ENCODE measurements at places on chromosomes 1 and 21.

- DNase-seq: no peak
These were observed 39.6 kb downstream of the SDC3 start for GRCh38 chr1:30868833-30869435.

- no peak for DNase-seq
These were observed 22.7 kb downstream of the SLC35D1 start for GRCh38 chr1:67031121-67031858.

DNA sequence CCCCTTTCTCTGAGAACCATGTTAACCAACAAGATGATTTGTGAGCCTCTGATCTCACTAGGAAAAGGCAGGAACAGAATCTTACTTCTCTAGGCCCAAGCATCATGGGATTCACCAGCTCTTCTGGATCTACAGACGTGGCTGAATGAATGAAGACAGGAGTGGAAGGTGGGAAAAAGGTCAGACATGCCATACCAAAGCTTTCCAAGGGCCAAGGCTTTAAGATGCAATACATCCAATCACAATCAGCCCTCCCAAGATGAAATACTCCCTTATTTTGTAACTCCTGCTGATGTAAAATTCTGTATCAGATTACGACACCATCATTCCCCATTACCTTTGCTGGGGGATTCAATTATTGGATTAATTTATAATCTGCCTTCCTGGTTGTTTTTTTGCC lies 80.9 kb downstream of the SSBP3 start:
- DNase-seq: no peak

DNA sequence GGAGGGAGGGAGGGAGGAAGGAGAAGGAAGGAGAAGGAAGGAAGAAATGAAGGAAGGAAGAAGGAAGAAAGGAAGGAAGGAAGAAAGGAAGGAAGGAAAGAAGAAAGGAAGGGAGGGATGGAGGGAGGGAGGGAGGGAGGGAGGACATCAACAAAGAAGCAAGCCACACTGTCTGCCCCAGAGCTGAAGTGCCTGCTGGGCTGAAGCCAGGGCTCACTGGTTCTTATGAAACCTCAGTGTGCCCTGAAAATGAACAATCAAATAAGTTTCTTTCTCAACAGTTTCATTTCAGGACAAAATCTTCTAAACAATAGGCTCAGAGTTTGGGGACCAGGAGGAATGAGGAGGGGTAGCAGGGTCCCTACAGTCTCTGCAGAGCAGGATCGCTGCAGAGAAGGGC lies 21.1 kb downstream of the ARHGEF19 start:
- no peak for DNase-seq

DNA sequence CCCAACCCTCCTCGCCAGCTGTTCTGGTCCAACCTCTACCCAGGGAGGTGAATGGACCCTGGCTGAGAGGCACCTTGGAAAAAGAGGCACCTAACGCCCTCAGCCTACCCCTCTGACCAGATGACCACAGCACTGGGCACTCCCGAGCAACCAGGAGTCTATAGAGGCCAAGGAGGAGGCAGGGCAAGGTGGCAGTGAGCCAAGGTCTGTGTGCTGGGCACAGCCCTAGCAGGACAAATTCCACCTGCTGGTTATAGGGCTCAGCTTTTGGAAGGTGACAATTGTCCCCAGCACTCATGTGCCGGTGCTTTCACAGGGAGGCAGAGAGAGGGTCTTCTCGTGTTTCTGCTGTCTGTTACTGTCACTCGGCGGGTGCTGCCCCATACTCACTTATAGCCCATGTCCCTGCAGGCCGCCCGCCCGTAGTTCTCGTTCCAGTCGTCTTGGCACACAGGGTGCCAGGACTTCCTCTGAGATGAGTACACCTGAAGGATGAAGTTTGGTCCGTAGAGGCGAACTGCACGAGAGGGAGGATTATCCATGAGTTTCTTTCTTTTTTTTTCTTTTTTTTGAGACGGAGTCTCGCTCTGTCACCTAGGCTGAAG lies 27.8 kb downstream of the TMPRSS2 start:
- no peak for DNase-seq

DNA sequence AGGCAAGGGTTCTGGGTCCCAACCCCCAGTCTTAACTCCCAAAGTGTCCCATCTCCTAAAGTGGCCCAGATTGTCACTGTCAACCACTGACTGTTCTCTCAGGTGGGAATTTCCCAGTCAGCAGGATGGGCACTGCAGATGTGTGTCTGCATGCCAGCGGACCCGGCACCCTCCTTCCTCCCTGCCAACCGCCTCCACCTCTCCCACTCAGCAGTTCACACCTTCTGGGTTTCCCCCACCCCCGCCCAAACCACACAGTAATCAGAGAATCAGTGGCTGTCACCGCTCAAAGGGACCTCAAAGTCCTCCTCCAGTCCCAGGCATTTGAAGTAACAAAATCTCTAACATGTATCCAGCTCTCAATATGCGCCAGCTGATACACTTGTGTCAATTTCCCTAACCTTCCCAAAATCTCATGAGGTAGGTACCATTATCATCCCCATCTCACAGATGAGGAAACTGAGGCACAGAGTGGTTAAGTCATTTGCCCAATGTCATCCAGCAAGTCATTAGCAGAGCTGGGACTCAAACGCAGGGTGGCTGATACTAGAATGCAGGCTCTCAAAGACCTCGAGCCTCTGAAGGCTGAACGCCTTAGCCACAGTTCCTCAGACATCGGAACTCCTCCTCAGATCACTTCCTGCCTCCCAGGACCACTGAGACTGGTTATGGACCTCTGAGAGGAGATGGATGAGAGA lies 4.8 kb downstream of the RUNX3 start:
- no peak for DNase-seq

GRCh38 chr1:185348985-185349384 lies 31.9 kb upstream of the IVNS1ABP start:
- no peak for DNase-seq

GRCh38 chr1:35285771-35286606 lies 17.5 kb downstream of the ZMYM4 start:
- no peak for DNase-seq

DNA sequence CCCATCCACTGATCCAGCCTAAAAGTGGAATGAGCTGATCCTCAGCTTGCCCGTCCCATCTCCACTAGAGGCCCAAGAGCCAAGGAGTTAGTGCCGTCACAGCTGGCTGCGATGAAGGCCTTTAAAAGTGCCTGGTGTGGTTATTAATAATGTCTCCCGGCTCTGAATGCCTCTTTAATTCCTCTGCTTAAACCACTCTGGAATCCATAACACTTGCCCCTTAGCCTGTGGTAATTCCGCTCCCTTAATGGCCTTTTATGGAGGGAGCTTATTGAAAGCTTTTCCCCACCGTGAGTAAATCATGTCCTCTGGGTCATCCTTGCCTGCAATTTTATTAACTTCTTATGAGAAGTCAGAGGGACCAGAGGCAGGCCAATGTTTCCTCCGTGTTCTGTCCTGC lies 55.4 kb downstream of the UBIAD1 start:
- DNase-seq: no peak

GRCh38 chr1:91137173-91137852 lies 115.5 kb upstream of the ZNF644 start:
- DNase-seq: no peak

- no peak for DNase-seq
These were observed 17.6 kb upstream of the CBR3 start for GRCh38 chr21:36117286-36117741.

DNA sequence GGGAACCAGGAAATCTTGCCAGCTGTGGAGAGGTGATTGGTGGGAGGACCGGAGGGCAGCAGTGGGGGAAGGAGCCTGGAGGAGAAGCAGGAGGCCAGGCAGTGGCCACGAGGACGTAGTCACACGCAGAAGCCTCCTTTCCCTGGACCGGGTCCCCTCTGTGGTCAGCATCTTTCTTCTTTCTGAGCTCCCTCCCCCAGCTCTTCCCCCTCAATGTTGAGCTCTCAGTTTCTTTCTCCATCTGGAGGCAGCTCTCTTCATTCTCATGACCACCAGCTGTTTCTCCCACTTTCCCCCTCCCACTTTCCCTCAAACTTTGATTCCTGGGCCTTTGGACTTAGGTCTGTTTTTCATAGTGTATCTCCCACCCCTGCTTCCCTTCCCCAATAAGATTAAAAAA lies 18.3 kb downstream of the KIRREL1 start:
- DNase-seq: no peak

GRCh38 chr1:54408147-54409066 lies 2.2 kb upstream of the SSBP3 start:
- DNase-seq: peak; percentile 91

- DNase-seq: no peak
These were observed 13.5 kb upstream of the SPATA1 start for GRCh38 chr1:84492726-84493125.

- no peak for DNase-seq
These were observed 661 bp upstream of the OSCP1 start for GRCh38 chr1:36450919-36451305.
